Hematopoietic multipotent progenitor cell (in vitro differentiated cells): ENCODE measurements at places on chromosomes 11 and 22.

- no peak for DNase-seq
Observed at GRCh38 chr11:75858042-75858441, 43.0 kb downstream of the UVRAG start.

DNA sequence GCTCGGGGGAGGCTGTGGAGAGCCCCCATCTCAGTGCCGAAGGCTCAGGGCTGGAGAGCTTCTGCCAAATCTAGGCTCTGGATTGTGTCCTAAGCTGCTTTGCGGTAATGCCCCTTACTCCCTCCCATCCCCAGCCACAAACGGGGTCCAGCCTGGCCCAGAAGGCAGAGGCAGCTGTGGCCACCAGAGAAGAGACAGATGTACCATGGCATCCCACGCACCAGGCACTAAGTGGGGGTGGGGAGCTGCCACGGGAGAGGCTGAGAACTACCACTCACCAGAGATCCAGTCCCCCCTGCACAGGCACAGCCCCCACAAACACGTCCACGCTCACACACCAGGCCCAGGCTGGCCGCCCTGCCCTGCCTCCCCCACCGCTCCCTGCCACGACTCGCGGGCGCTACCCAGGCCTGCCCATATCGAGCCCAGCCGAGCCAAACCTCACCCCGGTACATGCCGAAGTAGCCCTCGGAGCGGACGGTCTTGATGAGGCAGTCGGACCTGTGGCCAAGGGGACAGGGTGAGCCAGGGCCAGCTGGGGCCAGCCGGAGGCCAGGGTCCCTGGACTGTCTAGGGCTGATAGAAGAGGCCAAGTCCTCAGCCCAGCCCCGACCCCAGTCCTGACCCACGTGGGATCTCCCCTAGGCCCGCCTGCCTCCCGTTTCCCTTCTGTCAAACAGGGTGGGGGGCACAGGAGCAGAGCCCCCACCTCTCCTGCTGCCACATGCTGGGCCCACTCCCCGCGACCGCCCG, 3.9 kb downstream of the SLC25A22 start:
- no peak for DNase-seq

DNA sequence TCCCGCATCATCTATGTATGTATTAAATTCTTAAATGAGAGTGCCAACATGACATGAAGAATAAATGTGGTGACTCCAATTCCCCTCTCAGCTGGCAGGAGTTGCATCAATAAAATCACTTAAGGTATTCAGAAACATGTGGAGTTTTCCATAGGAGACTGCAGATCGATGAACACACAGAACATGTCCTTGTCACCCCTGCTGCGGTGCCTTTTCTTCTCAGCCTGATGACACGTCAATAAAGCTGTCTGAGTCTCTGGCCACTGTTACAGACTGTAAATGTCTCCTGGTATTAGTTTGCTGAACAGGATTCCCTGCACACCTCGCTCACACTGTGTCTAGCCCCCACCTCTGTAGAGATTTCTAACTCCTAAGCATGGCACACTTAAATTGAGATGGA, 460.5 kb downstream of the LRRC4C start:
- no peak for DNase-seq

DNA sequence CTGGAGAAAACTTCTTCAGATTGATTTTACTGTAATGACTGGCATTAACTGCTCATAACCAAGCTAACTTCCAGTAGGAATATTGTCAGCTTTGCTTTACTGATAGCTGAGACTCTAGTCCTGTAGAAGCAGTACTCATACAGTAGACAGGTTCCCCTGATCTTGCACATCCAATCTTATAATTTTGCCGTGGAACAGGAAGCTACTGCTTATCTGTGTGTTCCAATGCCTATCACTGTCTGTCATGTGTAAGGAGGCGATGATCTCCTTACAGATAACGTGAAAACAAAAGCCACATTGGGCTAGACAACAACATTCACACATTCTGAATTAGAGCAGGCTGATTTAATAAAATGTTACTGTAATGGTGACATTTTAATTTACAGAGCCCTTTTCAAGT, 13.2 kb downstream of the HSD17B12 start:
- peak; percentile 33 for DNase-seq

GRCh38 chr22:40324468-40325305, 21.6 kb upstream of the ADSL start:
- no peak for DNase-seq

GRCh38 chr11:10653261-10653660, 40.3 kb downstream of the IRAG1 start:
- DNase-seq = no peak

DNA sequence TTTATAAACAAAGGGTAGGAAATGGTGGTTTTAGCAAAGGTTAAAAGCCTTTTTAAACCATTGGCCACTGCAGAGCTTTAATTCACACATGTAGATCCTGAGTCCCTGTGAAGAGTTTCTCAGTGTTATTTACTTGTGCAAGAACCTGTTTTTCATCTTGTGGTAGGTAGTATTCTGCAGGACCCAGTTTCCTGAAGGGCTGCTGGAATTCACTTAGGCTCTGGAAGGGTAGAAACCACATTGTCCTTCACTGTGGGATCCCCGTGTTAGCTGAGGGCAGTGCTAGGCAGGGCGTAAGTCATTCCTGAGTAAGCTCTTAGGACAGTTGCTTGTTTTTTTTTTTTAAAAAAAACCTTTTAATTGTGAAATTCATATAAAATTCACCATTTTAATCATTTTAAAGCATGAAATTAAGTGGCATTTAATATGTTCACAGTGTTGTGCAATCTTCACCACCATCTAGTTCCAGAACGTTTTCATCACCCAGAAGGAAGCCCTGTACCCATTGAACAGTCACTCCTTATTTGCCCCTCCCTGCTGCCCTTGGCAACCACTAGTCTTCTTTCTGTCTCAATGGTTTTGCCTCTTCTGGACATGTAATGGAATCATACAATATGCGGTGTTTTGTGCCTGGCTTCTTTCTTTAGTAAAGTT, 77.7 kb downstream of the C22orf31 start:
- no peak for DNase-seq

DNA sequence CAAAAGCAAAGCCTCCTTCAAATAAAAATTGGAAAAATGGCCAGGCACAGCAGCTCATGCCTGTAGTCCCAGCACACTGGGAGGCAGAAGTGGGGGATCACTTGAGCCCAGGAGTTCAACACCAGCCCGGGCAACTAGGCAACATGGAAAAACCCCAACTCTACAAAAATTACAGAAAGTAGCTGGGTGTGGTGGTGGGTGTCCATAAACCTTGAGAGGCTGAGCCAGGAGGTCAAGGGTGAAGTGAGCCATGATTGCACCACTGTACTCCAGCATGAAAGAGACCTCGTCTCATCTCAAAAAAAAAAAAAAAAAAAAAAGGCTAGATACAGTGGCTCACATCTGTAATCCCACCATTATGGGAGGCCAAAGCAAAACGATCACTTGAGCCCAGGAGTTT, 22.3 kb downstream of the DDX6 start:
- DNase-seq = no peak

- no peak for DNase-seq
Observed at GRCh38 chr22:47375621-47376321, 613.3 kb downstream of the TBC1D22A start.

DNA sequence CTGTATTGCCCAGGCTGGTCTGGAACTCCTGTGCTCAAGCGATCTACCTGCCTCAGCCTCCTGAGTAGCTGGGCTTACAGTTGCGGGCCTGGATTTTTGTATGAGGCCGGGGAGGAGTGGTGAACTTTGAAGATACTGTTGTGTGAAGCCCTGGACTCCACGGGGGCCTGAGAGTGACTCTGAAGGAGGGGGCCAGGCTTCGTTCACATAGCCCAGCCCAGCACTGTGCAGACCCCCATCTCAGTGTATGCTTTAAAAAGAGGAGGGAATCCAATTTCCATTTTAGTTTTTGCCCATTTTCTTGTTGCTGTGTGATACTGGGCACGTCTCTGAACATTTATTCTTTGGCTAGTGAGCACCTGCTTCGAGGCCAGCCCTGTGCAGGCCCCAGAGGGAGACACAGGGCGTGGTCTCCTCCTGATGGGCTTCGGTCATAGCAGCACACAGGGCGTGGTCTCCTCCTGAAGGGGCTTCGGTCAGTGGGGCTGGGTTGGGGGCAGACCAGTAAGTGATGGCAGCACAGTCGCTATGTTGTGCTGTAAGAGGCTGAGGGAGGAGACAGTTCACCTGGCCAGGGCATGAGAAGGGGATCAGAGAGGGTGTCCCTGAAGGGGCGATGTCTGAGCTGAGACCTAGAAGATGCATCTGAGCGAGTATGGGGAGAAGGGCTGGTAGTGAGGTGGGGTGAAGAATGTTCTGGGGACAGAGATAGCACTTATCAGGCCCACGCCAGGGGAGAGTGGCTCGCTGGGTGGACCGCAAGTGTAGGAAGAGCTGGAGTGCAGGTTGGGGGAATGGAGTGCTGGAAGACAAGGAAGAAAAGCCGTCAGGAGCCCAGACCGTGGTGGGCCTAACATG, 14.0 kb downstream of the SAMM50 start:
- DNase-seq = no peak

DNA sequence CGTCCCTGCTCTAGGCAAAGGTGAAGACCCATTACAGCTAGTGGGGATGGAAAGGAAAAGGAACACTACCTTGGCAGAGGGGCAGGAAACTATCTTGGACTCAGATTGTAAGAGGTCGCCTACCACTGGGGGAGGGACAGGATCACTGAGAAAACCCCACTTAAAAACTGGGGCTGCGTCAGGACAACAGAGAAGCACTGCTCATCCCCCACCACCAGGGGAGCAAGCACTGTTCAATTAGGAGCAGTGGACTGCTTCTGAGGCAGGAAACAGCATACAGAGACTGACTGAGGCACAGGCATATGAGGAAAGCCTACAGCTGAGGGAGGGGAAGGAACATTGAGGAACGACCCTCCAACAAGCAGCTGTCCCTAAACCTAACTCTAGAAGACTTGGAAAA, 20.8 kb upstream of the DLAT start:
- DNase-seq = peak; percentile 25

DNA sequence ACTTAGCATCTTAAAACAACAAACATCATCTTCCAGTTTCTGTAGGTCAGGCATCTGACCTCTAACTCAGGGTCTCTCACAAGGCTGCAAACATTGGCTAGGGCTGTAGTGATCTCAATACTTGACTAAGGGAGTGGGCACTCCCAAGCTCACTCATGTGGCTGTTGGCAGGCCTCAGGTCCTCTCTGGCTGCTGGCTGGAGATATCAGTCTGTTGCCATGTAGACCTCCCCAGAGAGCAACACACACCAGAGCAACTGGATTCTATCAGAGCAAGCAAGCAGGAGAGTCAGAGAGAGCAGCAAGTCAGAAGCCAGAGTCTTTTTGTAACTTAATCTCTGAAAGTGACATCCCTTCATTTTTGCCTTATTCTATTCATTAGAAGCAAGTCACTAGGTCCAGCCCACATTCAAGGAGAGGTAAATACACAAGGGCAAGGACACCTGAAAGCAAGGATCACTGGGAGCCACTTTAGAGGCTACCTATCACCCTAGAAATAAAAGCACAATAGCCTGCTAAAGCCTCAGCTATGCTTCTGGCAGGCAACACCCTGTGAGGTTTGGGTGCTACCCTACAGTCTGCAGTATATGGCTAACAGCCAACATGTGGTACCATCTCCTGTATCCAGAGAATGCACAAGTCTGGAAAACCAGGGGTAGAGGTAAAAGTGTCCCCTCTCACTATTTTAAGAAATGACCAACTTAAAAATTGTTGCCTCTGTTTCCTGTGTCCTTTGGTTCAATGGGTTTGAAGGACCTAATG, 33.5 kb upstream of the CD44 start:
- no peak for DNase-seq

GRCh38 chr11:131744847-131745246, 374.4 kb downstream of the NTM start:
- no peak for DNase-seq

DNA sequence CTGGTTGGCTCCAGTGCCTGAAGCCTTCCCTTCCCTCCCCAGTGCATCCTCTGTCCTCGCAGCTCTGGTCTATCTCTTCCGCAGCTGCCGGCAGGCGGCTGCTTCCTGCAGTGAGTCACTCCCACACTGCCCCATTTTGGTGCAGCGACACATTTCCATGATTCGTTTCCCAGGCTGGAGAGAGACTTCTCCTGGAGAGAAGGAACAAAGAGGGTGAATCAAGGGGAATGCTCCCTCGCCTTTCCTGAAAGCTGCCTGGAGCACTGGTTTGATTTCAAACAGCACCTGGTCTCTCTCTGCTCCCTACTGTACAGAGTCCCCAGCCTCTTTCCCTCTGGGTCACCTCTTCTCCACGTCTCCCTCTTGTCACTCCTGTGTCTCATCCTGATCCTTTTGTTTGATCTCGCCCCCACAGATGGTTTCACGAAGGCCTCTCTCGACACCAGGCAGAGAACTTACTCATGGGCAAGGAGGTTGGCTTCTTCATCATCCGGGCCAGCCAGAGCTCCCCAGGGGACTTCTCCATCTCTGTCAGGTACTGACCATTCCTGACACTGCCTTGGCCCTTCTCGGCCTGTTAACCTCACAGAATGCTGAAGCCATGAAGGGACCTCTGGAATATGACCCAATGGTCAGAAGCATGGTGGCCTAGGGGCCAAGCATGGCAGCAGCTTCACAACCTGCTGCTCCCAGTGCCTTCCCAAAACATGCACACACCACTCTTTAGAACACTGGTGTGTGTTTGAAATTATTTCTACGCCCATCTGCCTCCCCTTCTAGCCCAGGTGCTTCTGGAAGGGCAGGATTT, at the start of gene TMA7B:
TSS of gene TMA7B (plus strand) at position 758 of the 808 bp plus-strand sequence. CDS start 3,978 bp downstream, outside the sequence.
- DNase-seq = peak; percentile 75

DNA sequence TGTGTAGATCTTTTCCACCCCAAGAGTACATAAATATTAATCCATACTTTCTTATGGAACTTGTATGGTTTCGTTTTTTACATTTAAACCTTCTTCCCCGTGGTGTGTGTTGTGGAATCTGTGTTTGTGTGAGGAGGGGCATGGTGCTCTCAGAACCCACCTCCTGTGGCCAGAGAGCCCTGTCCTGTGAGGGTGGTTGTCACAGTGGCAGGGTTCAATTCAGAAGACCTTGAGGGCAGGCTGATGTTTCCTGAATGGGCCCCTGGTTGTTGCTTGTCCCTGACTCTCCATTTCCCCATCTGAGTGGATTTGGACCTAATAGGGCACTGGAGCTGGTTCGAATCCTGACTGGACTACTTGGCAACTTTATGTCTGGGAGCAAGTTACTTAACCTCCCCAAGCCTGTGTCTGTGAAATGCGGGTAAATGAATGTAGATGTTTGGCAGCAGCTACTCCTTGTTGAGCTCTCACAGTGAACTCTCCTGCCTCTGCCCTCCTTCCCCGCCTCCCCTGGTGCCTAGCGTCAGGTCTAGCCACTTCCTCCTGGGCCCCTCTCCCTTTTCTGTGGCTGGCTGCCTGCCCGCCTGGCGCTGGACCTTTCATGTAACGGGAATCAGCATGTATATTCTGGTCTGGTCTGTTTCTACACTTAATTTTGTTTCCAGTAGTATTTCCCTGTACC, 7.3 kb downstream of the NEAT1 start:
- DNase-seq = no peak

- DNase-seq = no peak
Observed at GRCh38 chr22:37240941-37241320, 3.1 kb downstream of the RAC2 start.

DNA sequence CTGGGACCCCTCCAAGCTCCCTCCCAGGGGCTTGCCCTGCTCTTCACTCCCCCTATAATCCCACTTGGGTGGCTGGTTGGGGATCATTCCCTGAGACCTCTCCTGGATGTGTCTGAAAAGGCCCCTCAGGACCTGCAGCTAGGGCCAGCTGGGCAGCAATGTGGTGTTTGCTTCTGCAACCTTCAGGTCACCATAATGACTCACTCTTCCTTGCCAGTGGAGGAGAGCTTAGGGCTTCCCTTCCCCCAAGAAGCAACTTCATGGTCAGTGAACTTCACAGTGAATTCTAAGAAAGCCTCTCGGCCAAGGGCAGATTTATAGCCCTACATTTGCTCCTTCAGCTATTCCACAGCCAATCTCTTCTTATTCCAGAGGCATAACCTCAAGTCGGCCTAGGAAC, 45.1 kb upstream of the TSPAN18 start:
- no peak for DNase-seq
